ENCODE measurements at places on chromosomes 4 and X.

- DNase-seq, result no peak
Measured at GRCh38 chrX:57119416-57119815, 1.9 kb downstream of the SPIN2B start.

GRCh38 chrX:136880003-136880451, 498 bp downstream of the RBMX start:
- peak; percentile 8 for DNase-seq

DNA sequence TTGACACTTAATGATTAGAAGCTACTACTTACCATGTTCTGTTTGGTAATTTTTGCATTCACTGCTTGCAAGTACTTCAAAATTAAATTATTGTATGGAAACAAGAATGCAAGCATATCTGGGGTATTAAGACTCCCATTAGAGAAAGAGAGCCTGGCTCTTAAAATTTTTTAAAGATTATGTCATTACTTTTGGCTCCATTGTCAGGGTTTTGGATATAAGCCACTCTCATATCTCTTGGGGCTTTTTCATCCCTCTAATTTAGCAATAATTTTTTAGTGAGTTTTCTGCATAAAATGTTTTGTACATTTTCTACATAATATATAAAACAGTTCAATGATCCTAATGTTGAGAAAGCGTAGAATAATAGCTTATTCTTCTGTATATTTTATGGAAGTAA, 49.4 kb downstream of the SLC9A6 start:
- DNase-seq, result no peak

DNA sequence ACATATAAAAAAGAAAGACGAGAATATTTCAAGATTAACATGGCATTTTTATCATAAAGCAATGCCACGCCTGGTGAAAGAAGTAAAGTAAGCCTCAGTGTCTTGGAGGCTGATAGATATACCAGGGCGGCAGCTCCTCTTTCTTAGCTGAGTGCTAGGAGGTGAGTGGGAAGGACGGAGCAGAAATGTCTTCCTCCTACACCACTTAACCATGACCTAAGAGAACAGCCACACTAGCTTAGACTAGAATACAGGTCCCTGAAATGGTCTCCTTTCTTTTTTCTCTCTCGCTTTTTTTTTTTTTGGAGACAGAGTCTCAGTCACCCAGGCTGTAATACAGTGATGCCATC, 75.0 kb downstream of the NAF1 start:
- DNase-seq, result no peak

- peak; percentile 28 for DNase-seq
Measured at GRCh38 chrX:20320461-20321159, 53.9 kb upstream of the RPS6KA3 start.
